ENCODE measurements at places on chromosomes 1 and 21.

DNA sequence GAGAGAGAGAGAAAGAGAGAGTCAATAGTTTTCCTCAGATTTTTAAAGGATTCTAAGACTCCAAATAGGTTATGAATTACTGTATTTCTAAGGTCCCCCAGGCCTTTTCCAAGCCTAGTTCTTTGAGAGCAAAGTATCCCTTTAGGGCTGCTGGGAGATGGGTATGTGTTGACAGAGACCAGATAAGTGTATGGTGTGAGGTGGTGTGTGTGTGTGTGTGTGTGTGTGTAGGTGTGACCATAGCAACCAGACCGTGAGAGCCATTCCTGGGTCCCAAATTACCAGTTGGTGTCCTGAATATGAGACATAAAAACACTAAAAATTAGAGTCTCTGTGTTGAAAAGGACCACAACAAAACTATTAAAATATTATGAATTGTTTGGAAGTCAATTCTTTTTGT is 41.7 kb upstream of the DNAJC6 start:
- DNase-seq: no peak

GRCh38 chr21:32093646-32094462 is 185.0 kb downstream of the MIS18A start:
- no peak for DNase-seq

DNA sequence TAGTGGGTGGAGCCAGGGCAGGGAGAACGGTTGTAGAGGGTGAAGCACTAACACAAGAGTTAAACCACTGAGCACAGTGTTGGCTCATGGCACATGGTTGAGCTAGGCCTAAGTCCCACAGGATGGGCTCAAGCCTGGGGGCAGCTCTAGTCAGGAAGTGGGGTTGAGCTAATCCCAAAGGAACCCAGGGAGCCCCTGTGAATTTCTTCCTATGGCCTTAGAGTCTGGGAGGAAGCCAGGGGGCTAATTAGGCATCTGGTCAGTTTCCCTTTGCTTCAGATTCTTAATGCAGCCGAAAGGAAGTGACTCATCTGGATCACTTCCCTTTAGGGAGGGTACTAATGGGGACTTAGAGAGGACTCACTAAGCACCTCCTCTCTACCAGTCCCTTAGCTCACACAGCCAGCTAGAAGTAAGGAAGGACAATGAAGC is 10.1 kb downstream of the CFAP45 start:
- DNase-seq: peak; percentile 80

- DNase-seq: peak; percentile 65
Measured at GRCh38 chr21:27047283-27047657, 80.4 kb upstream of the ADAMTS5 start.

- no peak for DNase-seq
Measured at GRCh38 chr1:12296623-12297022, 66.8 kb downstream of the VPS13D start.
